Thymus (tissue), 14 donors: ENCODE measurements at places on chromosomes 5 and 9.
A peak's percentile ranks its signal among the peaks of the same experiment; 100 is the strongest.

DNA sequence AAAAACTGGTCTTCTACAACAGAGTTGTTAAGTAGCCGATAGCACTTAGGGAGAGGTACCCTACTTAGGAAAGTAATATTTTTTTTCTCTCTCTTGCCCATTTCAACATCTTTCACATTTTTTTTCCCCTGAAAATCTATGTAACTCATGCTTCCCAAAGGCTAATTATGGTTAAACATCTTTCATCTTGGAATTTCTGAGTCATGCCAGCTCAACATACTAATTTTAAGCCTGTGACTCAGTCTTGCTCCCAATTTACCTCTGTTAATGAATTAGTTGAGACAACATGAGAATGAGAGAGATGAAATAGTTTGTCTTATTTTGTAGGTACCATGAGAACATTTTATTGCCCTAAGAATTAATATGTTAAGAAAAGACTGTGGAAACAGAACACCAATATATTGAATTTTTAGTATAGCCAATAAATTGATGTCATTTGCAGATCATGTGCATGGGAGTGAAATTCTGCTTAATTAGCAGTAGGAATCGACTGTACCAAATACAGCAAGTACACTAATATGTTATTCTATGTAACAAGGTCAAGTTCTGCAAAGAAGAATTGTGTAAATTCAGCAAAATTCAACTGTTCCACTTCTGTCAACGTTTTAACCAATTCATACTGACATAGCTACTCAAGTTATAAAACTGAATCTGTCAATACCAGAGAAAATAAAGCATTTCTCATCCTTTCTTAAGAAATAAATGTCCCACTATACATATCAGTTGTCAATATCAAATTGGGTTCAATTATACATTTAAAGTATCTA lies 550.0 kb downstream of the PTPRD start:
- DNase-seq = no peak

- DNase-seq = no peak
Observed at GRCh38 chr5:131384616-131385214, 120.9 kb downstream of the CDC42SE2 start.

DNA sequence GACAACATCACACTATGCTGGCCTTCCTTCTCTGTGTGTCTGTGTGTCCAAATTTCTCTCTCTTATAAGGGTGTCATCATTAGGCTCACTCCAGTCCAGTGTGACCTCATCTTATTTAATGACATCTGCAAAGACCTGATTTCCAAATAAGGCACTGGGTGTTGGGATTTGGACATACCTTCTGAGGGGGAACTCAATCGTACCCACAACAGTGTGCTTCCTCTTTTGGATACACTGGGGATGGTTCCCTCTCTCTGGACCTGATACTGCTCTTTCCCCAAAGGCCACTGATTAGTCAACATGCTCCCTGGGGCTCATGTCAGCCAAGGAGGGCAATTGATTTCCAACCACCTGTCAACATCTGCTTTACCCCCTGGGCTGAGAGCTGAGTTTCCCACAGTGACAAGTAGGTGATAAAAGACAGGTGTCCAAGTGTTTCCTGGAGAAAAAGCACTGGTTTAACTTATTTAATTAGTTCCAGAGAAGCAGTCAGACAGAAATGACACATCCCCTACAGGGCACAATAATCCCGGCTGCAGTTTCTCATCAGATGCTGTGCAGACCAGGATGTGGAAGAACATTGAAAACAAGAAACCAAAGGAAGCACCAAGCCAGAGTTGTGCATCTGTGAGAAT lies 17.8 kb upstream of the CEP72 start:
- no peak for DNase-seq

GRCh38 chr5:134594797-134595457 lies 37.7 kb downstream of the SAR1B start:
- DNase-seq = peak; percentile 79

DNA sequence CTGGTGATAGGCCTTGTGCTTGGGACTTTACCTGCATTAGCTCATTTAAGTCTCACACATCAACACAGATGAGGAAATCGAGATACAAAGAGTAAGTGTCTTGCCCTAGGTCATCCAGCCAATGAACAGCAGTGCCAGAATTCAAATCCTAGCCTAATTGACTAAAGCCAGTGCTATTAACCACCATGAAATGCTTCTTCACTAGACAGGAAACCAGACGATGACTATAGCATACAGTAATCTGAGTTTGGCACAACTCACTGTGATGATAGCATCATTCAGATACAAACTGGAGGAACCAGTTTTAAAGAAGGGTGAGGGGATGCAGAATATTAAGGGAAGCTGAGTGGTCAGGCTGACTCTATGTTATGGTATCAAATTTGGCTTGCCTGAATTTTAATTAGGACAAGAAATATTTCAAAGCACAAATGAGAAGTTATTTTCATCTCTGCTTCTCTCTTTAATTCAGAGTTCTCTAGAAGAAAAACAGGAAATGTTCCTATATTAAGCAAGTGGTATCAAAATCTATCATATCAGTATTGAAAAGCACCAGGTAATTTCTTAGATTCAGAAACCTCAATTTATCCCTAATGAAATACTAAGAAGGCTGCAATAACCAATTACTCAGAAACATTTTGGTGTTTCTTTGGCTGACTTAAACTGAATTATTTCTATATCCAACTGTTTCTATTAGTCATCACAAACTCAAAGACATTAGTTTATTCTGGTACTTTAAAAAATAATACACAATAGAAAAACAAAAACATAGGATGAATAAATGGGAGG lies 147.0 kb upstream of the RASA1 start:
- DNase-seq = no peak

GRCh38 chr9:134179918-134180785 lies 15.8 kb upstream of the RNU6ATAC start:
- no peak for DNase-seq

- DNase-seq = no peak
Observed at GRCh38 chr9:105313238-105313637, 68.8 kb downstream of the SLC44A1 start.

DNA sequence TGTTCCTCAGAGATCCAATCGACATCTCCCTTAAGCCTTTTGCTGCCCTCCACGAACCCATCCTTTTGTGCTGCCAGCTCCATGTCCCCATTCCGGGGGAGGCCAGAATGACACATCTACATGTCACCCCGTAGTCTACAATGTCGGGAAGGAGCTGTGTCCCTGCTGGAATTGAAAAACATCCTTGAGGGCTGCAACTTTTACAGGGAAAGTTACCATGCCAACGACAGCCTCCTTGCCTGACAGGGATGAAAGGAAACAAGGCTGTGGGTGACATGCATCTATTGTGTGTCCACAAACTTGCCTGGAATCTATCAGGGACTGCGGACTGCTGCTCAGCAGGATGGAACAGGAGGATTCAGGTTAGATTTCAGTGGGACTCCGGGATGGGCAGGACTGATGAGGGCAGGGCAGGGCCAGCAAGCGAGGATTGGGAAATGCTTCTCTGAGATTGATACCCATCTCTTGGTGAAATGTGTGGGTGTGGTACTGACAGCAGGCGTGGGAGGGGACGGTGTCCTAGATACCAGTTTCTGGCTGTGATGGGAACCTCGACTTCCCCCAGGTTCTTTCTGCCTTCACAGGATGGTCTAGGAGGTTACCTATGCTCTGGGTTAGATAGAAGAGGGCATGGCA lies 25.5 kb downstream of the EGR1 start:
- DNase-seq = no peak
